Hematopoietic multipotent progenitor cell treated with erythropoietin and hydrocortisone succinate and interleukin-3 and kit ligand, for 8 days (in vitro differentiated cells): ENCODE measurements at places on chromosomes 13 and 19.

- DNase-seq, result no peak
These were observed 101.3 kb downstream of the GNG7 start for GRCh38 chr19:2600914-2601870.

- peak; percentile 79 for DNase-seq
These were observed 28.2 kb downstream of the ACTN4 start for GRCh38 chr19:38675611-38676010.

DNA sequence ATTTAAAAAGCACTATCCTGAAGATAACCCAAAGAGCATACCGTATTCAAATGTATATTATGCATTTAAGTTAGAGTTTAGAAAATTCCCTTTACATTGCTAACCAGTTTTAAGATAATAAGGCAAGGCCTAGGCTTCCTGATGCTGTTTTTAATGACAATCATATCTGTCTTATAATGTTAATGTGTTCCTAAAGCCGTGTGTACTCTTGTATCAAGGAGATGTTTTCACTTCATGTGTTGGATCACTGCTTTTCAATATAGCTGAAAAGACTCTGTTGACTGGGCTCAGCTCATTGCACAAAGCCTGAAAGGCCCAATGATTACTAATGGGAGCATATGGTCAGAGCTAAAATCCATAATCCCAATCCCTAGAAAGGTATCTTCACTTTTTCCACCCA is 81.6 kb downstream of the DACH1 start:
- DNase-seq, result no peak

DNA sequence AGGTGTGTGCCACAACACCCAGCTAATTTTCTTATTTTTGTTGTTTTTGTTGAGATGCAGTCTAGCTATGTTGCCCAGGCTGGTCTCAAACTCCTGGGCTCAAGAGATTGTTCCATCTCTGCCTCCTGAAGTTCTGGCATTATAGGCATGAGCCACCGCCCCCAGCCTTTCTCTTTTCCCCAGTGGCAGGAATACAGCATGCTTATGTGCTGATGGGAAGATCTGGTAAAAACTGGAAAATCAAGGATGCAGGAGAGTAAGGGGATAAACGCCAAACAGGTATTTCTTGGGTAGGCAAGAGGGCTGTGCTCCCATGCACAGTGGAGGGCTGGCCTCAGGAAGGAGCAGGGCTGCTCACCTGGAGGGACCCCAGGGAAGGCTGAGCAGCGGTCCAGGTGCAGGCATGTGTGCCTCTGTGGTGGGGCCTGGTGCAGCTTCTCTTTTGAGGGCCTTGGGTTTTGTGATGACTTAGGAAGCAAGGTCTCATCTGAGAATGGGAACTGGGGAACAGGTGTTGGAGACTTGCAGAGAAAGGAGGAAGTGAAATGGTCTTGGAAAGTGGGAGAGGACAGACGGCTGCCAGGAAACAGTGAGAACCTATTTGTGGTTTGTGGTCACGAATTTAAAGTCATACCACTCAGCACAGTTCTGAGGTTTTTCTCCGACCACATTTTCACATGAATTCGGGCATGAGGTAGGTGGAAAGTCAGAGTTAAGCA is 106.5 kb downstream of the TEX26 start:
- no peak for DNase-seq

GRCh38 chr13:20873348-20873747 is 29.2 kb downstream of the XPO4 start:
- DNase-seq, result no peak

GRCh38 chr19:5238700-5239099 is 101.9 kb downstream of the PTPRS start:
- no peak for DNase-seq

DNA sequence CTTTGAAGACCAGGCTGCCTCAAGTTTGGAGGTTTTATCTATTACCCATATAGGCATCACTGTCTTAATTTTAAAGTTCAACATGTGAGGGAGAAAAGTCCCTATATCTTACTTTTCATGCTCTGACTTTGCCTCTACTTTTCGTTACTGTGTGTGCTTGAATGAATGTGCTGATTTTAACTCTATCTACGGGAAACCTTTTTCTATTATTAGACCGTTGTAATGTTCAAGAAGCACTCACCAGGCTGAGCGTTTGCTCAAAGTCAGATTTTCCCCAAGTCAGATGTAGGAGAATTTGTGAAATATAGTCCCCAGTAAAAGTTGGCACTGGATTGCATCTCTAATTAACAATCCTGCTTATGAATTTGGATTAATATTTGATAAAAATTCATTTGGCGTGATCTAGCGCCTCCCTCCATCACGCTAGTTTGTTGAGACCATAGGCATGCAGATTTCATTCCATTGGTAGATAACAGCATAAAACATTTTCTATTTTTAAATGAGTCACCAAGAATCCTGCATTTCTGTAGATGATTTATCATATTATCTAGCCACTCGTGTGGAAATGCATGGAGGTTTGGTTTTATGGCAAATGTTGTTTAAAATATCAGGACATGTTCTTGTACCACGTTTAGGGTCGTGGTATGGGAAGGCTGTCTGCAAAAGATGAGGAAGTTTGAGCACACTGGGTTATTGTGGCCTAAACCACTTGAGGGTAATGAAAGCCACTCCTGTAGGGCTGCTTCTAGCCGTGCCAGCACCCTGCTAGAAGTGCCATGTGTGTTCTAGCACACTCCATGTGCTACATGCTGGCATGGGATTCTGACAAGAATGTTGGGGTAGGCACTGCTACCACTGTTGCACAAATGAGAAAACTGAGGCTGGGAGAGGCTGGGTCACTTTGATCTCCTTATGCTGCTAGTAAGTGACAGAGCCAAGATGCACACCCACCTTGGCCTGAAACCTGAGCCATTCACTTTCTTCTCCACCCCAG is 179.4 kb downstream of the FGF9 start:
- no peak for DNase-seq
